NCI-H774 (cell line): ENCODE measurements at places on chromosomes 2 and 18.
A peak's percentile ranks its signal among the peaks of the same experiment; 100 is the strongest.

DNA sequence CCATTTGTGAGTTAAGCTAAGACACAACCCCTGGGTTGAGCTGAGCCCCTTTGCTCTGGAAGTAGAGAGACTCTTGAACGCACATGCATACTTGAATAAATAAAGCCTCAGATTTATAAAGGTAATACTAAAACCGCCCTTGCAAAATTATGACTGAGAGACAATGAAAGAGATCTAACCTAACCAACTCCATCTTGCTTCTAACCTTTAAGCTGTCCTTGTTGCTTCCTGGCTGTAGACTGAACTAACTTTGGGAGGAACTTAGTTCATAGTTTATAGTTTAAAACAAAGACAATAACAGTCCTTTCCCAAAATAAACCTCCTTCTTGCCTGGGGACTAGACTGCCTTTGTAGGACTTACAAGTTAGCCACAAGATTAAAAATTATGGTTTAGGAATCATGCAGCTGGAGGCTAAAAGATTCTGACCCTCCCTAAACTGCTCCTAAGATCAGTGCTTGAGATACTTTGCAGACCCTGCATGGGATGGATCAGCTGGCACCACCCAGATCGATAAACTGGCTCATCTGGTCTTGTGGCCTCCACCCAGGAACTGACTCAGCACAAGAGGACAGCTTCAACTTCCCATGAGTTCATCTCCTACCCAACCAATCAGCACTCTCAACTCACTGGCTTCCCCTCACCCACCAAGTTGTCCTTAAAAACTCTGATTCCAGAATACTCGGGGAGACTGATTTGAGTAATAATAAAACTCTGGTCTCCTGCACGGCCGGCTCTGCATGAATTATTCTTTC is 240.2 kb upstream of the SLC14A2 start:
- no peak for DNase-seq

DNA sequence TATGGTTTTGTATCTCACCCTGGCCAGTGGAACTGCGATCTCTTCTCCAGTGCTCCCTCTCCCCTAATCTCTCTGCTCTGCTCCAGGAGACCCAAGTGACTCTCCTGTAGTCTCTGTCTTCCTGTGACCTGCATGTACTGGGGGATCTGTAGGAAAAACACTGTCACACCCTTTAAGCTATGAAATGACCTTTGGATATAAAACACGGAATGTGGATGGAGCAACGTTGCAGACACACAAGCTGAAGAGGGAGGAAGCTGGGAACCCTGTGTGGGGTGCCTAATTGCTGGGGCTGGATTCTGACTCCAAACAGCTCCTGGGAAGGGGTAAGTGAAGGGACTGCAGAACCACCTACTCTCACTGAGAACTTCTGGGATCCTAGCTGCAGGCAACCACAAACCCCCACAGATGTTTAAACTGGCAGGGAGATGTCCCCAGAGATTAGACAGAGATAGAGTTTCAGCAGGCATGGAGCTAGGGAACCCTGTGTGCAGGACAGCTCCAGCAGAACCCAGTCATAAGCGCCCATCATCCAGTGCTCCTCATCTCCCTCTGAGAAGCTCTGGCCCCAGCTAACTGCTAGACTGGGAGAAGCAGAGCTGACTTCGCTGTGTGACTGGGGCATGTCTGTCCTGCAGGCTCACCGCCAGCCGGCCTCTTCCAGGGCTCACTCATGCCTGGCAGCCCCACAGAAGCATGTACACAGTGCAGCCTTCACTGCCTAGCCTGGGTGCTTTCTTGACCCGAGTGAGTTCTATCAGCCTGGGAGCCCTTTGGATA is 482.7 kb upstream of the SETBP1 start:
- DNase-seq = no peak

DNA sequence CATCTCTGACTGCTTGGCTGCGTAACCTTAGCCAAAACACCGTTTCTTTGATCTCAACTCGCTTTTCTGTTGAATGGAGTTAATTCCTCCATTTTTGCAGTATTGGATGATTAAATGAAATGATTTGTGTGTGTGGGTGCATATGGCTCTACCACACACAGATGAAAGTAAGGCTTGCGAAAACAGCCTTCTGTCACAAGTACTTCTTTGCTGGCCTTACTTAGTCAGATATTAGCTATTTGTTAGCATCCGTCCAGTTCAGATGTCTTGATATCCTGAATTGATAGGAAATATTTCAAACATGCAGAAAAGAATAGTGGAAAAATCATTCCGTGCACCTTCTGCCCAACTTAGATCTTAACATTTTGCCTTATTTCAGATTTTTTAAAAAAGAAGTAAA is 21.8 kb downstream of the NCOA1 start:
- no peak for DNase-seq

DNA sequence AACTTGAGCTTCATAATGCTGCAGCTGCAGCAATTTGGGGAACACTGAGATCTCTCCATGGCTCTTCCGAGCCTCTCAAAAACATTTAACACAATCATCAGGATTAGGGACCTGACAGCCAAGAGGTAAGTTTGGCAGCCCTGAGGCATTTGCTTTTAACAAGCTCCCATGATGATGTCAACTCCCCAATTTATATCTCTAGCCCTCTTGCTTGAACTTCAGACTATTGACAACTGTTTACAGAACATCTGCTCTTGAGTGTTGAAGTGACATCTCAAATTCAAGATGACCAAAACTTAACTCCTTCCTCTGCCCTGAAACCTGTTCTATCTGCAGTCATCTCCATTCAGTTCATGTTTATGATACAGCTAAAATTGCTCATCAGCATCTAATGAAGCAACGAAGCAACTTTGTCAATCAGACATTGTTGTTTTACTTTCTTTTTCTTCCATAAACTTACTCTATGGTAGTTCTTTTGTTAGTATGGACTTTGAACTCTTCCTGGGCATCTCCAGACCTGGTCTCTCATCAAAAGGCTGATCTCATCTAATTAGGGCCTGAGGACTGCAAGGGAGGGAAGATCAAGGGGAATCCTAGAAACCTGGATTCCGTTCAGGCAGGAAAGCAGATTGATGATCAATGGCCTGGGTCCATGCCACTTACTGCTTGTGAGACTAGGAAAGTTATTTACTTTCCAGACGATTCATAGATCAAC is 48.1 kb downstream of the SEMA4F start:
- DNase-seq = no peak

DNA sequence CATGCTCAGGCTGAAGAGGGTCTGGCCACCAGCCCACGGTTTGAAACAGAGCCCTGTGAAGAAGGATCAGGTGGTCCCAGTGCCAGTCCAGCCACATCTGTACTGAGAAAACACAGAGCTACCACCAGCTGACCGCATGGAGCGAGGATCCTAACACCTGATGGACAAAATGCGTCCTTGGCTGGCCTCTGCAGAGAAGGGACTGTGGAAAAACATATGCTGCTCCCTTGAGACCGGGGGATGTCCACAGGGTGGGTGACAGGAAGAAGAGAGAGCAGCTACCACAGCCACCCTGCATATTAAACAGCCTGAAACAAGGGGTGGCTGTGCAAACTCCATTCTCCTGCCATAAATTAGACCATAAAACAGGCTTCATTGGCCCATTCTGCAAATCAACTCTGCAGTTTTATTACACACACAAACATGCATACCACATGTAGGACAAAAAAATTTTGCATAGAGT is 137.2 kb downstream of the BCL2 start:
- DNase-seq = no peak

- no peak for DNase-seq
Observed at GRCh38 chr18:3250237-3251107, 2.9 kb downstream of the MYL12A start.

GRCh38 chr2:95375532-95376150 is 26.9 kb upstream of the FAHD2A start:
- DNase-seq = no peak

DNA sequence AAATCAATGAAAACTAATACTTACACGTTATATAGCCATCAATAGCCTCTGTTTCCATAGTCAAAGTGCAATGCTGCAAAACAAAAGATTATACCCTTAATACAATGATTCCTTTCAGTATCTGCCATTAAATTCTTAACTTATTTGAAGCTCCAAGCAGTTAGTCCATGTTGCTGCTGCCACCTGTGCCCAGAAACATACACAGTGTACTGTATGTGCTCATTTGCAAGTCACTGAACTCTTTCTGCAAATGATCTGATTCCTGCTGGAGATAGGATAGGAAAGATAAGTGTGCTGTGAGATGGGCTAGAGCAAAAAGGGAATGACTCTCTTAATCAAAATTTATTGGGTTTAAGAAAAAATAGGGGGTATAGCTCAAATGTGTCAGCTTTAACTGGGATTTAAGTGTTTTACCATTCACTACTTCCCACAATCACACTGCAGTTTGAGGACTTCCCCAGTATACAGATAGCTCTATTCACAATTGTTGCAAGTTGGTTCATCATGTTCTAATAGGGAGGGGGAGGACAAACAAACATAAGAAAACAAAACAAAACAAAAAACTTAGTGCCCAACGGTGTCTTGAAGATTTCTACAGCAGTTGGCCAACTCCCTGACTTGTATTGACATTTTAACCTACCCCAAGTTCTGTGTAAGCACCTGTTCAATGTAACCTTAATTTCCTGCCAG is 2.7 kb downstream of the IKZF2 start:
- no peak for DNase-seq

- DNase-seq = peak; percentile 43
Observed at GRCh38 chr2:56444339-56444738, 260.5 kb downstream of the CCDC85A start.

- no peak for DNase-seq
Observed at GRCh38 chr2:162069267-162069903, 4.6 kb downstream of the DPP4 start.

DNA sequence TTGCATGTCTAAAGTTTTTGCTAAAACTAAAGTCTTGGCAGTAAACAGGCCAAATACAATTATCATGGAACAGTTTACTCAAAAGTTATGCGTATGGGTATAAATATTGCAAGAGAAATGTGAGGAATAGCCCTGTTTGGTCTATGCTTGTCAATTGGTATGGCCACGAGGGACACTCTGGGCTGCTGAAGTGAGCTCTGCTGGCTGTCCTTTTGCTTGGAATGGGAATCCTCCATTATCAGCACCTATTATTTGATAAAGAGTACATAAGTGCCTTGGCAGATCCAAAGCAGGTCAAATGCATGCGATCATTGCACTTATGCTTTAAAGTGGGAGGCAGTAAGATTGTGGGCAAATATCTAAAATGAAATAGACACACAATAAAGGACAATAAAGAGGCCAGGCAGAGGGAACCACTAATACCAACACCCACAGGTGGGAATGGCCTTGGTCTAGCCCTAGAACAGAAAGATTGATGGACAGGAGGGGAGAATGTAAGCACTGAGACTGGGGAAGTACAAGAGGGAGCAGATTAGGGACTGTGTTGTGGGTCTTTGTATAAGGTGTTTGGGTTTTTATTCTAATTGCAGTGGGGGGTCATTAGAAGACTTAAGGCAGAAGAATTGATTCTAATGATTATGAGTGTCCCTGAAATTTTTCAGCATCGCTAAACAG is 60.0 kb upstream of the NOSTRIN start:
- no peak for DNase-seq

GRCh38 chr2:85741833-85742455 is 11.8 kb upstream of the ATOH8 start:
- no peak for DNase-seq

- DNase-seq = no peak
Observed at GRCh38 chr2:51511002-51511401, 479.1 kb upstream of the NRXN1 start.

DNA sequence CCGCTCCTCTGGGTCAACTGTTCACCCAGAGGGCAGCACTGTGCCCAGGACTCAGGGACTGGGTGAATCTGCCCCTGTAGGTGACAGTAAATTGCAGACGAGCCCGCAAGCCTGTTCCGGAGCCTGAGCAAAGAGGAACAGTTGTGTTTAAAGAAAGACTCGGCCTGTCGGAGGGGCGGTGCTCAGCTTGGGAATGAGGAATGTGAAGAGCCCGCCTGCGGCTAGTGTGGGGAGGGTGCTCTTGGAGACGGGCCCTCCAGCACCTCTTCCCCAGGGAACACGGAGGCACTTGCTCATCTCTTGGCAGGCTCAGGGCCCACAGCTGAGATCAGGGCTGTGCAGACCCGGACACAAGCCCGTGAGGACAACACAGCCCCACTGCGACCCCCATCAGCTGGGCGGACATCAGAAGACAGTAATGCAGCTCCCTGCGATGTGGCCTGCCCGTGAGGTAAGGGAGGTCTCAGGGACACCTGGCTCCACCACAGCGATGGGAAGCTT is 299.0 kb downstream of the NDUFA10 start:
- DNase-seq = no peak

DNA sequence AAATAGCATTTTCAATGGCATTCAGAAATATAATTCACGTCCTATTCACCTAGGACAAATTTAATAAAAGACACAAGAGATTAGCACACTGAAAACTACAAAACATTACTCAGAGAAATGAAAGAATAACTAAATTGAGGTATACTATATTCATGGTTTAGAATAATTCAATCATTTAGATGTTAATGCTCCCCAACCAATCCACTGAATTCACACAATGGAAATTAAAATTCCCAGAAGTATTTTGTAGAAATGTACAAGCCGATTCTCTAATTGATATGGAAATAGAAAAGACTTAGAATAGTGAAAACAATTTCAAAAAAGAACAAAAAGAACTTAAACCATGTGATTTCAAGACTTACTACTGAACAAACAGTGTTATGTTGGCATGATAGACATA is 212.2 kb downstream of the ZEB2 start:
- no peak for DNase-seq

DNA sequence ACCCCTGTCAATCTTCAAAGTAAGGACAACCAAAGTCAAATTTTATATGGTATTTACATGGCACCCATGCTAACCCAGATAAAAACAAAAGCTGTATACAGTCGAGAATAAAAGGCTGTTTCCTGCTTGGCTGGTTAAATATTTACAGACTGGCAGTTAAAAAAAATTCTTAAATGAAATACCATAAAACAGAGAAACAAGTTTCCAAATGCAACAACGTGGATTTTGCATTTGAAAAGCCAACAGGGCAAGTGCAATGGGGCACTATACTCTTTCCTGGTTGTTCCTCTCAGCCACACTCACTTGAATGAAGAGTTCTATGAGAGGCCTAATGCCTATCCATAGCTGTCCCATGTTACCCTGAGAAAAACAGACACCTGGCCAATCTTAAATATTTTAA is 6.1 kb upstream of the NR4A2 start:
- peak; percentile 29 for DNase-seq

GRCh38 chr2:218961651-218962570 is 2.4 kb downstream of the CDK5R2 start:
- peak; percentile 57 for DNase-seq

DNA sequence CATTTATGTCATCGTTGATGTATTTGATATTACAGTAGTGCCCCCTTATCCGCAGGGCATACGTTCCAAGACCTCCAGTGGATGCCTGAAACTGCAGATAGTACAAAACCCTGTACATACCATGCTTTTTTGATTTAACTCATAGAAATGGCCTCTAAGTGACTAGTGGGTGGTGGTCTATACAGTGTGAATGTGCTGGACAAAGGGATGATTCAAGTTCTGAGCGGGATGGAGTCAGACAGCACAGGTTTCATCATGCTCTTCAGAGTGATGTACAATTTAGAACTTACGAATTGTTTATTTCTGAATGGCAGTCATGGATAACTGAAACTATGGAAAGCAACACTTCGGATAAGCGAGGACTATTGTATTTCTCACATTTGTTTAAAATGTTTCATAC is 473.1 kb upstream of the FANCL start:
- no peak for DNase-seq
